Left cardiac atrium (tissue), 4 donors: ENCODE measurements at places on chromosomes 4 and X. TPM values are rescaled to one million over a fixed set of nuclear protein-coding genes. Genes with fewer than 3 reads are reported as not detected.

- no peak for DNase-seq
Measured at GRCh38 chr4:145043306-145043705, 54.7 kb downstream of the ANAPC10 start.

PDE5A gene
- total RNA-seq: 8.9 TPM

GRCh38 chr4:1018147-1019020 lies 7.0 kb downstream of the FGFRL1 start:
- DNase-seq: no peak

DNA sequence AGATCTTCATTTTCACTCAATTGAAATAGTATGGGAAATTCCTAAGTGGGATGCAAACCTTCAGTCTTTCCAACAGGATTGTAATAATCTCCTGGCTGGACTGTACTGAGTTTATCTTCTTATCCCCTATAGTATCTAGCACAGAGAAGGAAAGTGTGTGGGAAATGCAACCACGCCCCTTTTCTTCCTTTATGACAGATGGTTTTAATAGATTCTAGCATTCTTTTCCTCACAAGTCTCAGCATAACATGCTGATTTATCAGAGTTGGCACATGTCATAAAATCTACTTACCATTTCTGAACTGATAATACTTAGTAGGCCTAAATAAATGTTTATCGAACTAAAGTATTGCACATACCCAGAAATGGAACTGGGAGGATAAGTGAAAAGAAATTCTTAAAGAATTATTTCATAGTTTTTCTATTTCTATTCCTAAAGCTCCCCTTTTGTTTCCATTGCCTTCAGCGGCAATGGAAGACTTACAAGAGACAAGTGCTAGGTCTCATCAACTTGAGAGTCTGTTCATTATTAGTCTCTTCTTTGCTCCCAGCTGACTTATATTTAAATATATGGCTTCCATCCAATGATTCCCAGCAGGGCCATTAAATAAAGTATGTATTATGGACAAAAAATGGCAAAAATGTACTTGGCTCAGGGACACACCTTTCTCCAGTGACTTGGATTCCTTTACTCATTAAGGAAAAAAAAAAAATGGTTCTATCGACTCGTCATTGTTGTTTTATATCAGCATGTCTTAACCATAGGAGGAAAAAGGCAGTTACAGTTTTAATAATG lies 484.5 kb downstream of the IL1RAPL1 start:
- no peak for DNase-seq

GRCh38 chrX:4841216-4841745 lies 1127.8 kb upstream of the PRKX start:
- DNase-seq: no peak

- peak; percentile 78 for DNase-seq
Measured at GRCh38 chrX:154136627-154137161, 7.3 kb upstream of the OPN1LW start.

STATH gene
- not detected for total RNA-seq

- no peak for DNase-seq
Measured at GRCh38 chr4:628311-628741, 3.0 kb downstream of the PDE6B start.

- no peak for DNase-seq
Measured at GRCh38 chr4:141802333-141802732, 165.9 kb downstream of the IL15 start.

YTHDC1 gene
- total RNA-seq: 51.9 TPM

DNA sequence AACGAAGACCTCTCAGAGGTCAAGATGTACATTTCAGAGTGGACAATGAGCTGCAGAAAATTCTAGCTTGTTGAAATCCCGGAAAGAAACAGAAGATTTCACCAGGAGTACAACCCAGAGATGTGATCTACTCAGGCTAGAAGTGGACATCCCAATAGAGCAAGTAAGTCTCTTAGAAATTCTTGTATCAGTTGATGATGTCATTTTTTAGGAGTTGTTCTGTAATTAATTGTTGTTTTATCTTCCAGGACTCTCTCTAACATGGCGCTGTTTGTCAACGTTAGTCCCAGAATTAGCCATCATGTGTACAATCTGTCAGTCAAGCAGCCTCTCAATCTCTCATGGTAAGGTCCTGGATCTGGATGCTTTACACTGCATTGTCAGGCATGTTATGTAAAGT lies 174.4 kb downstream of the GRIA3 start:
- no peak for DNase-seq

DNA sequence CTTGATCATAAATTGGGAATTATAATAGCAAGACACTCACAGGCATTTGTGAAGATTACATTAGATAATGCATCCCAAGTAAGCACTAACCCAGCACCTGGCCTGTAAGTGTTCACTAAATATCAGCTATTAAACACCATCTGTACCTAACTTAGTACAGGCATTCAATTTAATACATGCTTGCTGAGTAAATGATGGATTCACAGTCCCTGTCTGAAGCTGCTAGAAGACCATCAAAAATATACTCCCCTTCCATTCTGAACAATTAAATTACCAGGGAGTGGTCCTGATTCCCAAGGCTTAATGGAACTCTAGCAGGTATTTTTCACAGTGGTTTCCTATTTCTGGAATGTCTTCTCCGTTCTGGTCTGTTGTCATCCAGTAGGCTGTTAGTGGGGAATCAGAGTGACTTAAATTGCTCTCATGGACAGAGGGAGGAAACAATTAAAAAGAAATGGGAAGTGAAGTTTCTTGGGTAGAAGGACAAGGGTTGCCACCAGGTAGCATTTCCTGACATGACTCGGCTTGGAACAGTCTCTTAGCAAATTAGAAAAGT lies 233.9 kb downstream of the PTTG2 start:
- no peak for DNase-seq

DNA sequence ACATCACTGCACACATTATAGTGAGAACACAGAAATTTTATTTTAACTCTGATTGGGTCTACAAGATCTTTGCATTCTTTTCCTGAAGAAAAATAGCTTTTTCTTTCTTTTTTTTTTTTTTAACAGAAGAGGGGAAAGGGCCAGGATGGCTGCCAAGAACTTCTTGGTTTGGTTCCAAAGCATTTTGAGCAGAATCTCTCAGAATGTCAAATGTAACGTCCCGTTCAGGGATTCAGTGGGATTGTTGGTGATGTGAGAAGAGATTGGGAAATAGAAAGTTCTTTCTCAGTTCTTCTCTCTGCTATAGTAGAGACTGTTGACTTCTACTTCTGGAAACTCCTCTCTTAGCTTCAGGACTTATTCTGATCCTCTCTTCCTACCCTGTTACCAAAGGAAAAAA lies 70.9 kb upstream of the CBR4 start:
- no peak for DNase-seq

- no peak for DNase-seq
Measured at GRCh38 chr4:139666735-139667281, 1.2 kb downstream of the MGST2 start.

MAGEB1 gene
- total RNA-seq: not detected

LGI2 gene
- total RNA-seq: 5.3 TPM

GRCh38 chr4:150510176-150510865 lies 71.6 kb upstream of the MAB21L2 start:
- DNase-seq: no peak

- peak; percentile 43 for DNase-seq
Measured at GRCh38 chr4:77193511-77194102, 36.6 kb downstream of the CCNG2 start.

- DNase-seq: no peak
Measured at GRCh38 chrX:141158084-141158483, 18.8 kb downstream of the LDOC1 start.

- DNase-seq: no peak
Measured at GRCh38 chr4:48290146-48290772, 20.6 kb upstream of the TEC start.
